NCI-H2171 treated with DMSO at 0.1 percent for 48 hours (cell line): ENCODE measurements at places on chromosomes 16 and 17.

DNA sequence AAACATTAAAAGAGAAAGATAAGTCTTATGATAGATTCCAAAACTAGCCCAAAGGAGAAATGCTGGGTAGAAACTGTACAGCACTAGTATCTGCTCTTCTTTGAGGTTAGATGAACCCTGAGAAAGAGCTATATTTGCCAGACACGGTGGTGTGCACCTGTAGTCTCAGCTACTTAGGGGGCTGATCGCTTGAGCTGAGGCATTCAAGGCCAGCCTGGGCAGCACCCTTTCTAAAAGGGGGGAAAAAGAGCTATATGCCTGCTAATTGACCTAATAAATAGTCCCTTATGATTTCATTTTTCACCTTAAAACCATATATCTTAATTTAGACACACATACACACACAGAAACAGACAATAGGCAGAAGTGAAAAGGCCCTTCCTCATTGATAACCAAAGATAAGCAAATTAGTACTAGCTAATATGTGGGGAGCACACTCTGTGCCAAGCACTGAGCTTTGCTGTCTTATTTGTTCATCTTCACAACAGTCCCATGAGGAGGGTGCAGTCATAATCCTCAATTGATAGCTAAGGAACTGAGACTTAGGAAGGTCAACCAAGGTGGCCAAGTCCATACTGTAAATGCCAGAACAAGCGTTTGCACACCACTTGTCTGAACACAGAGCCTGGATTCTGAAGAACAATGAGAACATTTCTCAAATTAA lies 56.6 kb upstream of the NLK start:
- DNase-seq = no peak

DNA sequence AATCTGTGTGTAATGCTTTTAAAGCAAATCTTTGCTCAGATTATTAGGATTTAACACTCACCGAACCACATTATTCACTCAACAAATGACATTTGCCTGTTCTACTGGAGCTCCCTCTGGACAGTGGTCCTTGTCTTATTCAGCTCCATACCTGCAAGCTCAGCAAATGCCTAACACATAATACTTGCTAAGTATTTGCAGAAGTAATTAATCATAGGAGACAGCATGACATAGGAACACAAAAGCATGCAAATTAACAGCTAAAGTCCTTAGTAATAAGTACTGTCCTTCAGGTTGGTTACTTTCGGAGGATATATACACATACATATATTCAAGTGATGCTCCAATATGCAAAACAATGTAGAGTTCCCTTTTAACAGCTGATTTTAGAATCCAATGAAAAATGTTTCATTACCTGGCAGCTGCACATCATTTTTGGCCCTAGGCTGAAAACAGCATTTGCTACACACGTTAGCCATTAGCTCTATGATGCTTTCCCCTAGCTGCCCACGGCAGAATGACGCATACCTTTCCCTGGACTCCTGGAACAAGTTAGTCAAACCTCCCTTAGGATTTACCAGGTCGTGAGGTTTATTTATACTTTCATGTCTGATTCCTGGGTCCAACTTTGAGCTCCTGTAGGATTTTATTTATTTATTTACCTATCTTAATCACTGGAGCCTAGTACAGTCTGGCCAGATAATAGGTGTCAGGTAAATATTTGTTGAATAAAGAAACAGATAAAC lies 8.6 kb downstream of the BRD7 start:
- no peak for DNase-seq

- DNase-seq = no peak
Observed at GRCh38 chr16:10947211-10947787, 2.9 kb downstream of the CLEC16A start.

DNA sequence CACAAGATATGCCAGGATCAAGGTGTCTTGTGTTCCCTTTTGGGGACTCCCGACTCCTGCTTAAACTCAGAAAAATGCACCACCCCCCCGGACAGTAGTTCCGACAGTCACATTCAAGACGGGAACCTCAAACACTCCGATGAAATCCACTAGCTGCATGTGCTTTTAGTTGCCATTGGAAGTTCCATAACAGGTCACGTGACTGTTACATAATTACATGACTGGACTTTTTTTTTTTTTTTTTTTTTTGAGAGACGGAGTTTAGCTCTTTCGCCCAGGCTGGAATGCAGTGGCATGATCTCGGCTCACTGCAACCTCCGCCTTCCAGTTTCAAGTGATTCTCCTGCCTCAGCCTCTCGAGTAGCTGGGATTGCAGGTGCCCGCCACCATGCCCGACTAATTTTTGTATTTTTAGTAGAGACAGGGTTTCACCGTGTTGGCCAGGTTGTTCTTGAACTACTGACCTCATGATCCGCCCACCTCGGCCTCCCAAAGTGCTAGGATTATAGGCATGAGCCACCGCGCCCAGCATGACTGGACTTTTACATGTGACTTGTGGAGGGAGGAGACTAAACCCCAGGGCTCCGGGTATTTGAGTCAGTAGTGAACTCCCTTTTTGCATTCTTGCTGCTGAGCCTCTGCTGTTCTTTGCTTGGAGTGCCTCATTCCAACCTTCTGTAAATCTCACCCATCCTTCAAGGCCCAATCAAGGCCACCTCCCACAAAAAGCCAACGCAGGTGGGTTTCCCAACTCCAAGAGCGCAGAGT lies 1.6 kb downstream of the SIRT7 start:
- no peak for DNase-seq

DNA sequence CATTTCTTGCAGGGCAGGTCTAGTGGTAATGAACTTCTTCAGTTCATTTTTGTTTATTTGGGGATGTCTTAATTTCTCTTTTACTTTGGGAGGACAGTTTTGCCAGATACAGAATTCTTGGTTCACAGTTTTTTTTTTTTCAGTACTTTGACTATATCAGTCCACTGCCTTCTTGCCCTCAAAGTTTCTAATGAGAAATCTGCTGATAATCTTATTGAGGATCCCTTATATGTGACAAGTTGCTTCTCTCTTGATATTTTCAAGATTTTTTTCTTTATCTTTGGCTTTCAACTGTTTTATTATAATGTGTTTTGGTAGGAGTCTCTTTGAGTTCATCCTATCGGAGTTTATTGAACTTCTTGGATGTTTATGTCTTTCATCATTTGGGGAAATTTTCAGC lies 42.8 kb downstream of the CLEC19A start:
- DNase-seq = no peak

DNA sequence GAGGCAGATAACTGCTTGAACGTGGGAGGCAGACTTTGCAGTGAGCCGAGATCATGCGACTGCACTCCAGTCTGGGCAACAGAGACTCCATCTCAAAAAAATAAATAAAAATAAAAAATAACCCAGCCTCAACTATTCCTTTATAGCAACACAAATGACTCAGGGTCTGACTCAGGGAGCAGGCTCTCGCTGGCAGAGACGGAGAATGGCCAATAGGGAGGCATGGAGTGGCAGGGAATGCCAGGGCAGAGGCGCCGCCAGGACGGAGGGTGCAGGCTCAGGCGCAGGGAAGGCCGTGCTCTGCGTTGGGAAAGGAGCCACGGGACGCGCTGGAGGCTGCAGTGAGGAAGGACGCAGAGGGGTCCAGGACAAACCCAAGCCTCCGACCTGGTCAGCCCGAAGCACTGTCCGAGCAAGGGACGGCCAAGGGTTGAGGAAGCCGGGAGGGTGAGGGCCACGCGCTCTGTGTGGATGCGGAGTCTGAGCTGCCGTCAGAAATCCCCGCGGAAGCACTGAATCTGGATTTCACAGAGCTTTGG lies 40.3 kb downstream of the PKD1 start:
- no peak for DNase-seq
